ENCODE measurements at places on chromosomes 13 and 19.

GRCh38 chr19:2850256-2850925, 9.1 kb downstream of the ZNF555 start:
- DNase-seq, result no peak

- no peak for DNase-seq
These were observed 1745.6 kb upstream of the PCDH20 start for GRCh38 chr13:63161219-63161618.

GRCh38 chr13:25733696-25734435, 317.9 kb downstream of the SHISA2 start:
- DNase-seq, result no peak

DNA sequence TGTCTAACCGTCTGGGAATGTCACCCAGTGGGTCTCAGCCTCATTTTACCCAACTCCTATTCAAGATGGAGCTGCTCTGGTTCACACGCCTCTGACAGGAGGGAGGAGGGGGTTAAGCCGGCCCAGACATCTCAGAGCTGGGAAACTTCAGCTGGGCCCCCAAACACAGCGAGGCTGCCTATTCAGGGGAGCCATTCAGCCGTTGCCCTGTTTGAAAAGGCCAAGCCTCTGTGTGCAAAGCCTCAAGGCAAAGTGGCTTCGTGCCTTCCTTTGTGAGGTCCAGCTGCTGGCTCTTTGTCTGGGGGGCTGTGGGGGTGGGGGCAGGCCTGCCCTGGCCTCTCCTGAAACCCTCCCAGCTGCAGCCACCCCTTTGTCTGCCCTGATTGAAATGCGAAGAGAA, 147.4 kb downstream of the PTPRS start:
- no peak for DNase-seq

DNA sequence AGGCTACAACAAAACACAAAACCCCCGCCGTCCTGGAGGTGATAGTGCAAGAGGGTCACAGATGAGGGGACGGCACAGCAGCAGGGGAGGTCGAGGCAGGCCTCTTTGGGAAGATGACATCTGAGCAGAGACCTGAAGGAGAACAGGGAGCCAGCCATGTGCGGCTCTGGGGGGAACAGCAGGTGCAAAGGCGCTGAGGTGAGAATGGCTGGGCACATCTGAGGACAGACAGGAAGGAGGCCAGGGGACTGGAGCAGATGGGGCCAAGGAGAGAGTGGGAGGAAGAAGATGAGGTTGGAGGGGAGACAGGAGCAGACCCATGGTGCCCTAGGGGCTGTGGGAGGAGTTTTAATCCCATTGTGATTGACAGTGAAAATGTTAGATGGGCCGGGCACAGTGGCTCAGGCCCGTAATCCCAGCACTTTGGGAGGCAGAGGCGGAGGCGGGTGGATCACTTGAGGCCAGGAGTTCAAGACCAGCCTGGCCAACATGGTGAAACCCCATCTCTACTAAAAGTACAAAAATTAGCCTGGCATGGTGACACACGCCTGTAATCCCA, 1.8 kb upstream of the CKM start:
- DNase-seq, result no peak

DNA sequence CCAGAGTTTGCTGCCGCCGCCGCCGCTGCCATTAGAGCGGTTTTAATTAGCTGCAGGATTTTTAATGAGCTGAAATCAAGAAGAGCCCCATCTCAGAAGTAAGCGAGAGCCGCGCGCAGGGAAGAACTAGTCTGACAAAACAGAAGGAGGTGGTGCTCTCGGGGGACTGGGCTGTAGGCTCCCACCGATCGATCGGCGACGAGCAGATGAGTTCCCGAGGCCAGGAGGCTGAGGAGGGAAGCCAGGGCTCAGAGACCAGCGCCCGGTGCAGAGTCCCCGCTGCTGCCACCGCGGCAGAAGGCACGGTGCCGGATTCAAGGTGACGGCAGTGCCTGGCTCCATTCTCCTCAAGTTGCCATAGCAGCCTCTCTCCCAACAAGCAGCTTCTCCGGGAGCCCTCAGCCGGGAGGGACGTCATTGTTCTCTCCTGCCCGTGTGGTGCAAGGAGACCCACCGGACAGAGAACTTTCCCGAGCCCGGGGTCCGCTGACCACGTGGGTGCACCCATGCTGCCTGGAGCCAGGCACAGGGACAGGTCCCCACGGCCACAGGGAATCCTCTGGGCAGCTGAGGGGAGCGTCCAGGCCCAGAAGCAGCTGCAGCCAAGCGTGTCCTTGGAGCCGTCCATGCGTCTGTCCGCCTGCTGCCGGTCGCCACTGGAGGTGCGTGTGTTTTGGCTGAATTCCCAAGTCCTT, 62.9 kb downstream of the CHST8 start:
- DNase-seq, result no peak

DNA sequence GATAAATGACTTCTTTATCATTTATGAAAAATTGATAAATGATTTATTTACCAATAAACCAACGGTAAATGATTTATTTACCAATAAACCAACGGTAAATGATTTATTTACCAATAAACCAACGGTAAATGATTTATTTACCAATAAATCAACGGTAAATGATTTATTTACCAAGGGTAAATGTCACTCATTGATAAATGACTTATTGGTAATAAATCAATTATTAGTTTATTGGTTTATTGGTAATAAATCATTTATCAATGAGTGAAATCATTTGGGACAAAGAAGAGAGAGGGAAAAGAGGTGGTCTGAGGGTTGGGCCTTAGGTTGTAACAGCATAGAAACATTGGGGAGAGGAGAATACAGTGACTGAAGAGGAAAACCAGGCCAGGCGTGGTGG, 21.5 kb downstream of the VAV1 start:
- DNase-seq, result no peak

DNA sequence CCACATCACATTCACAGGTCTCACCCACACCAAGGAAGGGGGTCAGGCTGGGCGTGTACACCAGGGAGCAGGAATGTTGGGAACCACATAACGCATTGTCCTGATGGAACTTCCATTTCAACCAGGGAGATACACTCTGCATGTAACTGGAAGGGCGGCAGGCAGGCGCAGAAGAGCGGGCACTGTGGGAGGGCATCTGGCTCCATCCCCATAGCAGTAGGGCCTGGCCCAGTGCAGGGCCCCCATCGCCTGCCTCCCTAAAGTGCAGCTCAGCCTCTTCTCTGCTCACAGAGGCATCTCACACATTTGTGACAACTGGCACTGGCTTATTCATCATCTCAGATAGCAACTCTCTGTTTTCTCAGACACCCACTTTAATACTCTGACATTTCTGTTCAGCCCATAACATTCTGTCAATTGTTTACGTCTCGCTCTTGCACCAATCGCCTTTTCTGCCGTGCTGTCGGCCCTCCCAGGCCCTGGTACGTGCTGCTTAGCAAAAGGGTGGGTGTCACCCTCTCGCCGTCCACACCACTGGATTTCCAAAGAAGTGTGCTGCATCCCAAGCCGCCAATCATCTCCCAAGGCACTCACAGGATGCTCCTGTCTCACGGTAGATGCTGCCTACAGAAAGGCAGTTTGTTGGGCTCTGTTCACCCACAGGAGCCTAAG, 353.3 kb upstream of the ZNF507 start:
- no peak for DNase-seq

GRCh38 chr19:3625996-3626472, 556 bp downstream of the CACTIN start:
- DNase-seq, result no peak

DNA sequence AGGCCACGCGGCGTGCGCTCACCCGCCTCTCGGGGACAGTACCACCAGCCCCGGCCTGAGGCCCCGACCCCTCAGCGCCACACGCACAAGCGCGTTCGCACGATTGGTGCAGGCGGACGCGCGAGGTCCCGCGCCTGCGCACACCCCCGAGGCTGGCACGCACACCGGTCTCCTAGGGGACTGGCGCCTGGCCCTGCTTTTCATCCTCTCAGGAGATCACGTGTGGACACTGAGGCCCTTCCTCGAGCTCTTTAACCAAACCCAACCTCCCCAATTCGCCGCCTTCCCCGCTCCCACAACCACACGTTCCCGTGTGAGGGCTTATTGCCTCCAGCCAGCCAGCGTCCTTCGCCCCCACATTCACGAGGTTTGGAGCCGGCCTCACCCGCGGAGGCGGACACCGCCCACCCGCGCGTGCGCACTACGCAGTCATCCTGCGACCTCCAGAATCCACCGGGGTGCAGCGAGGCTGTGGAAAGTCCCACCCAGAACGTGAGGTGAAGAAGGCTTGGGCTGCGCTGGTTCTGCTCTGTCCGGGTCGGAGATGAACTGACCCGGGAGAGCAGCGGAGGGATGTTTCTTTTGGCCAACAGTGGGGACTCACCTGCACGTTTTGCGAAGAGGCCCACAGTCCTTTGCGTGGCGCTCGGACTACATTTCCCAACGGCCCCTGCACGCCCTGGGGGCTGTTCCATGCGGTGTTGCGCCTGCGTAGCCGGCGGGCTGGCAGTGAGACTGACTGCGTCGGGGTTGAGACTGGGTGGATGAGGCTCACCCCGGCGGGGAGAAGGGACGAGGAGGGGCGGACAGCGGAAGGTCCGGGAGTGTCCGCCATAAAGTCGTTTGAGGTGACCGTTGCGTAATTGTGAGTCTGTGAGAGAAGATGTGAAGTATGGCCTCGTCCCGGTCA, 539 bp upstream of the ZNF667 start:
- DNase-seq, result peak; percentile 91

GRCh38 chr19:42521346-42522030, 6.8 kb downstream of the CEACAM1 start:
- DNase-seq, result no peak

GRCh38 chr19:47406711-47407416, 12.5 kb downstream of the MEIS3 start:
- no peak for DNase-seq

DNA sequence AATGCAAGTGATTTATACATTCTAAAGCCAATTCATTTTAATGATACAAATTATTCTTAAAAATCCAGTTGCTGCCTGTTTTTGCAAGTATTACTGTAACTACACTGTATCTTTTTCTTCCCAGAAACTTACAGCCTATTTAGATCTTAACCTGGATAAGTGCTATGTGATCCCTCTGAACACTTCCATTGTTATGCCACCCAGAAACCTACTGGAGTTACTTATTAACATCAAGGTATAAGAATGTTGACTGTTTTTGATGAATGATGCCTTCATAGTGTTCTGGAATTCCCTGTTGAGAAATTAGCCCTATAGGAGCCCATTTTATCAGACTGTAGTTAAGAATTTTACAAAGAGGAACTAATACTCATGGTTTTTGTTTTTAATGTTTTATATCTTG, 25.0 kb downstream of the ITM2B start:
- DNase-seq, result no peak

GRCh38 chr13:48405875-48406274, 7.0 kb downstream of the LPAR6 start:
- no peak for DNase-seq

- no peak for DNase-seq
These were observed 198.4 kb upstream of the ZNF536 start for GRCh38 chr19:30173593-30174356.
